ENCODE measurements at places on chromosomes 16 and 17.
A peak's percentile ranks its signal among the peaks of the same experiment; 100 is the strongest.

DNA sequence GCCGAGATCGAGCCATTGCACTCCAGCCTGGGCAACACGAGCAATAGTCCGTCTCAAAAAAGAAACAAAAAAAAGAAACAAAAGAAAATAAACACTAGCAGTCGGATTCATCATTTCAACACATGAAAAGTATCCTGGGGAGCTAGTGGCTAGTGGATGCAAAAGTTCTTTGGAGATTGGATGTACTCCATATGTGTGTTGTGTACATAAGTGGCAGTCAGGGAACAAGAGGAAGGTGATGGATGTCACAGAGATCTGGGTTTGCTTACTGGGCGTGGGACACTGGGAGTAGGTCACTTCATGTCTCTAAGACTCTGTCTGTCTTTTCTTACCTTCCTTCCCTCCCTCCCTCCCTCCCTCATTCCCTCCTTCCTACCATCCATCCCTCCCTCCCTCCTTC lies 35.4 kb downstream of the MRC2 start:
- DNase-seq: no peak

DNA sequence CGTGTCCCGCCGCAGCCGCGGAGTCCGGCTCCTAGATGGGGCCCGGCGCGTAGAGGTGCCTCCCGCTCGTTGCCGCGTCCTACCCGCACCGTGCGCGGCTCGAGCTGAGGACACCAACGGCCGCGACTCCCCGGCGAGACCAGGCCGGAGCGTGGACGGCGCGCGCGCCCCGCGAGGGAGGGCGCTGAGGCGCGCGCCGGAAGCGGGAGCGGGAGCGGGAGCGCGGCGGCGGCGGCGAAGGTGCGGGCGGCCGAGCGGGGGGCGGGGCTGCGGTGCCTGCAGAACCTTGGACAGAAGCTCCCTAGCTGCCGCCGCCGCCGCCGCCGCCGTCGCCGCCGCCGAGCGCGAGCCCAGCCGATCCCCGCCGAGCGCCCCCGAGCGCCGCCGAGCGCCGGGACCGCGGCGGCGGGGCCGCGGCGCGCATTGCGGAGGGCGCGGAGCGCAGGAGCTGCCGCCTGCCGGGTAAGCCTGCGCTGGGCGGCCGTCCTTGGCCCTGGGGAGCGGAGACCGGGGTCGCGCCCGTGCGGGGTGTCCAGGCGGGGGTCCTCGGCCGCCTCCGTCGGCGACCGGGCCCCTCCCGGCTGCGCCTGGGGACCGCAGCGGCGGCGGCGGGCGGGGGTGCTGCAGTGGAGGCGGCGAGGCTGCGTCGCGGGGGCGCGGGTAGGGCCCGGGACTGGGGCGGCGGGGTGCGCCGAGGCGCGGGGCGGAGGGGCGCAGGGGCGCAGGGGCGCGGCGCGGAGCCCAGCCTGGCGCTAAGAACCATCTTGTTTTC lies at the start of gene CDK5R1:
Gene CDK5R1 (plus strand): TSS at position 293 of the 772 bp plus-strand sequence. CDS start 628 bp downstream, outside the sequence.
- peak; percentile 79 for DNase-seq

DNA sequence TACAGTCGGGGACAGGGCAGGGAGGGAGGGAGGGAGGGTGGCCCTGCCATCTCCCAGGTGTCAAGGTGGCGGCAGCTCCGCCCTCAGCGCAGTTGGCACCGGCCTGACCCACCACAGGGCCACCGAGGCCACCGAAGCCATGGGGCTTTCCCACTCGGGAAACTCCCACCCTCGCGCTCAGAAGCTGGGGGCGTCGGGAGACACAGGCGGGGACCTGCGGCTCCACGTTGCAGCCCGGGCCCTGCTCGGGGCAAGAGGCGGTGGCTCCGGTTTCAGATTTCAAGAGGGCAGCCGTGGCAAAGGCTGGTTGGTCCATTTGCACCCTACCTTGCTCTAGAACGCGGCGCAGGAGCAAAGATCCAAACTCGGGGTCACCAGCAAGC lies 544 bp downstream of the CYB561 start:
- DNase-seq: no peak

GRCh38 chr16:4053301-4053845 lies 62.9 kb downstream of the ADCY9 start:
- DNase-seq: peak; percentile 75

DNA sequence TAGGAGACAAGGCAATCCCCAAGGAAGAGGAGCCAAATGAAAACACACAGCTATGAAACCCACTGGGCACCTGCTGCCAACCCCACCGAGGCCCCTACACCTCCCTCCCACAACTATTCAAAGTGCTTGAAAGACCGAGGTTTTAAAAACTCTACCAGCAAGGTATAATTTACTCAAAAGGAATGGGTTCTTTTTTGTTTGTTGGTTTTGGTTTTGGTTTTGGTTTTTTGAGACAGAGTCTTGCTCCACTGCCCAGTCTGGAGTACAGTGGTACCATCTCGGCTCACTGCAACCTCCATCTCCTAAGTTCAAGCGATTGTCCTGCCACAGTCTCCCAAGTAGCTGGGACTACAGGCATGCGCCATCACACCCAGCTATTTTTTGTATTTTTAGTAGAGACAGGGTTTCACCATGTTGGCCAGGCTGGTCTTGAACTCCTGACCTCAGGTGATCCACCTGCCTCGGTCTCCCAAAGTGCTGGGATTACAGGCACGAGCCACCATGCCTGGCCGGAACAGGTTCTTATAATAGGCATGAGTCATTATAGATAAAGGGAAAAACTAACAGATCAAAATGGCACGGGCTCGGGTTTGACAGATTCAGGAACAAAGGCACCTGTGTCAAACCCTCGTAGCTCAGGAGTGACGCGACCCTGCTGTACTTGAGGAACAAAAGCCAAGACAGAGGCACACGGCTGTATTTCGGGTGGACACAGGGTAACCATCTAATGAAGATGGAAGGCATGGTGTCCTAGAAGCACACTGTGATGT lies 40.7 kb downstream of the COTL1 start:
- no peak for DNase-seq

DNA sequence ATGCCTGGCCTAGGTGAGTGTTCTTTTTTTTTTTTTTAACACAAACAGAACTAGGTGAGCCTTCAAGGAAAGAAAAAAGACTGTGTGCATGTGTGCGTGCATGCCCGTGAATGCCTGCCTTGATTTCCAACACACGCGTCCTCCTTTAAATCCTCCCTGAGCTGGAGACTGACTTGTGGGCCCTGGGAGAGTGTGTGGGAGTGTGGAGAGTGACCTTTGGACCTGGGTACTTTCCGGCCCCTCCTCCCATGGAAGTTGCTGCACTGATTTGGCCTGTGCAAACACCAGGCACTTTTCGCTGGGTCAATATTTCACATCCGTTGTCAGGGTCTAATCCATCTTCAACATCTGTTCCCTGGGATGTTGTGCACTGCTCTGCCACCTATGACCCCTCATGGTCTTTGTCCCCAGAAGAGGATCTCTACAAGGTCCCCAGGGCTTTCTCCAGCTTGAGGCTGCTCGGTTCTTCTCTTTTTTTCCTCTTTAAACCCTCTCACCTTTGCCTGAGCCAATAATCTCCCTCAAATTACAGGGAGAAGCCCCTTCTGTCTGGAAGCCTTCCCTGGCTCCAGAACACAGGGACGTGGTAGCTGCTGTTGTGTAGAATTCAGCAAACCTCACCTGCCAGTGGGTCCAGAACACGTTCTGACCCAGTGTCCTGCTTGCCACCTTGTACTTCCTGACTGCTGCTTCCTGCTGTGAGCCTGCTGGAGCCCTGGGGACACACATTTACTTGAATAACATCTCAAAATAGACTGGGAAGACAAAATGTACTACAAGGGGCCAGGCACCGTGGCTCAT lies 20.8 kb upstream of the ATP5MC1 start:
- DNase-seq: peak; percentile 23

DNA sequence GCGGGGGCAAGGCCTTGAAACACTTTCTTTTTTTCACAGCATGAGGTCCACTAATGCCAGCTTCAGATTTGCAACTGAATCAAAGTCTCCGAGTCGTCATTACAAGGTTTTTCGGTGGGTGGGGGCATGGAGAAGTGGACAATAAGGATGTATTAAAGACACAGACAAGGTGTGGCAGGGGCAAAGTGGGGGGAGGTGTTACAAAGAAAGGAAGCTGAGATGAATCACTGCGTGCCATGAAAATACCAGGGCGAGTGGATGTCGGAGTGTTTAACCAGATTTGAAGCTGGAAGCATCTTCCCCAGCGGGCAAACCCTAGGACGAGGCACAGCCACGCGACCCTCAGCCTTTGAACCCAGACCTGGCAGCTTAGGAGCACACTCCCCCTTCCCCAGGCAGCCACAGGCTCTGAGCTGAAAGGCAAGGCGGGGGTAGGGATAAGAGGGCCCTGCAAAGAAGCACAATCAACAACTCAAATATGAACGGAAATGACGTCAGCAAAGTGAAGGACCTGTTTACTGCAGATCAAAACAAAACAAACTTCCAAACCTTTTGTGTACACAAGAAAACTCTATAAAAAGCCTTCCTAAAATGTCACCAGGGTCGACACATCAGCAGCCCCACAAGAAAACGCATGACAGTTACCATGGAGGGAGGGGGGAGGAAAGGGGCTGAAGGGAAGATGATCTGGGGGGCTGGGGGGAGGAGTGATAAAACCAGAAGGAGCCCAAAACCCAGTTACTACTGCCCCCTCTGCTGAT lies 5.6 kb upstream of the ZFHX3 start:
- peak; percentile 52 for DNase-seq

DNA sequence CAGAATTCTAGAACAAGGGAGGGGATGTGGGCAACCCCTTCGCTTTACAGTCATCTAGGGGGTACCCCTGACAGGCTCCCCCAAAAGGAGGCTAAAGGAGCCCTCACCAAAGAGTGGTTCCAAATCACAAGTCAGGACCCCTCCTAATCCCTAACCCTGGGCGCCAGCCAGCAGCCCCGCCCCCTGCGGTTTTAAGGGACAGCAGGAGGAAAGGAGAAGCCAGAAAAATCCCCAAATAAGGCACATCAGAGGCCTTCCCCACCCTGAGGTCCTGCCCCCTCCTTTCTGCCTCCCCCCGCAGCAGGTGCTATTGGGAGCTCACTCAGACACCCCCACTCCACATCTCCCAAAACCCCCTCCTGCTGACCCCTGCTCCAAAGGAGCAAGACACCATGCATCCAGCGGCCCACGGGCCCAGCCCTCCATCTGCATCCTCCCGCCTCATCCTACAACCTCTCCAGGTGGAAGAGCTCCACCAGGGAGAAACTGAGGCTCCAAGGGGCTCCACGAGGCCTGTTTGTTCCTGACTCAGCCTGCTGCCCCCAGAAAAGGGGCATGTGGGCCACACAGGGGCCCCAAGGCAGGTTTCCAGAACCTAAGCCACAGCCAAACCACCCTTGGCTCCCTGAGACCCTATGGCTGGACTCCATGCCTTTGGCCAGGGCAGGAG lies 93.5 kb downstream of the GOSR1 start:
- no peak for DNase-seq

GRCh38 chr16:85051067-85051581 lies 23.5 kb downstream of the KIAA0513 start:
- no peak for DNase-seq

DNA sequence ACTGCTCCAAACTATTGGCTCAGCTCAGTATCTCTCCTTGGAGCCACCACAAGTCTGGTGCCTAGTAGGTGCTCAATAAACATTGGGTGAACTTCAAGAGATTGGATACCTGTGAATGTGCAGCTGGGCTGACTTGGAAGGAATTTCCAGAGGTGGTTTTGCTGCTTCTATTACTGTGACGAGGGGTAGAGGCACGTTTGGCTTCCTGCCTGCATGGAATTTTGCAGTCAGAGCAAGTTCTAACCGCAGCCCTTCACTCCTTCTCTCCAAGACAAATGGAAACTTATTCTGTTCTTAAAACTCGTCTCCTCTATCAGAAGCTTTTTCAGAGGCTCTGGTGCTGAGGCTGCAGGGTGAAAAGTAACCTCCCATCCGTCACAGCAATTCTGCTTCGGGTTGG lies 342.5 kb downstream of the CPPED1 start:
- peak; percentile 60 for DNase-seq

DNA sequence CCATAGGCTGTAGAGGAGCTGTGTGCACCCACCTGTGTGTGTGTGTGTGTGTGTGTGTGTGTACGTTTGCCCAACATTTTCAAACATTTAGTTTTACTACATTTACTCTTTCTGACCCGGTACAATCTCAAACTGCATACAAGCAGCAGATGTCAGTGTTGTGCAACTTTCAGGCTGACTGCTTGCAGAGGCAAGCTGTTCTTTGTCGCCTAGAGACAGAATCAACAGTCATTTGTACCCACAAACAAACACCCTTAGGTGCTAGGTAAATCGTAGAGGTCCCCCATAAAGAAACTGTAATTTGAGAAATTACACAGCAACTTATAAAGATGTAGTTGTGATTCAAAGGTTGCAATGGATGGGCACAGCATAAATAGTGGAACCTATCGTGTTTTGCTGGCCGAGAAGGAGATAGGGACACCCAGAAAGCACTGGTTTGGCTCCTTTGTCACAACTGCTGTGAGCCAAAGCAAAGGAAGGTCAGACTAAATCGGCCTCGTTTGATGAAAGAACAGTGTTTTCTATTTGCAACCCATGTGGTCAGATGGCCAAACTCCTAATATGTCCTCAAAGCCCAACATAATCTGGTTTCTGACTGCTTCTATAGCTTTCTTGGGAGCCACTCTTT lies 478.4 kb downstream of the TOX3 start:
- DNase-seq: peak; percentile 42

DNA sequence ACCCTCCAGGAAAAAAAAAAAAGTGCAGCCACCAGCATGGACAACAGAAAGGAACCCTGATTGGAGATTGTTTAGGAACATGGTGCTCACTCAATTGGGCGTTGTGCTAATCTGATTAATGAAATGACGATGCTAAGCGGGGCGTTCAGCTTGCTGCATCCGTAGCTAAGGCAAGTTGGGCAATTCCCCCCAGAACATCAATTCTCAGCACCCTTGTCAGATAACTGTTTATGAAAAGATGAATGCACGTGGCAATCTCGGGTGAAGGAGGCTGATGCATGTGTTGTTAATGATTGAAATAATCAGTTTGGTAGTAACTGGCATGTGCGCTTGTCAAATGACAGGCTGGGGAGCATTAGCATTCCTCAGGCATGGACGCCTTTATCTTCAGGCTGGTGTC lies 57.0 kb downstream of the HS3ST3A1 start:
- DNase-seq: no peak

GRCh38 chr16:80323187-80323807 lies 217.5 kb upstream of the DYNLRB2 start:
- no peak for DNase-seq

GRCh38 chr16:29114574-29114973 lies 129.7 kb downstream of the LAT start:
- no peak for DNase-seq

- no peak for DNase-seq
Measured at GRCh38 chr16:14193316-14193871, 122.3 kb downstream of the MRTFB start.

GRCh38 chr17:30513346-30513745 lies 36.1 kb downstream of the GOSR1 start:
- no peak for DNase-seq

DNA sequence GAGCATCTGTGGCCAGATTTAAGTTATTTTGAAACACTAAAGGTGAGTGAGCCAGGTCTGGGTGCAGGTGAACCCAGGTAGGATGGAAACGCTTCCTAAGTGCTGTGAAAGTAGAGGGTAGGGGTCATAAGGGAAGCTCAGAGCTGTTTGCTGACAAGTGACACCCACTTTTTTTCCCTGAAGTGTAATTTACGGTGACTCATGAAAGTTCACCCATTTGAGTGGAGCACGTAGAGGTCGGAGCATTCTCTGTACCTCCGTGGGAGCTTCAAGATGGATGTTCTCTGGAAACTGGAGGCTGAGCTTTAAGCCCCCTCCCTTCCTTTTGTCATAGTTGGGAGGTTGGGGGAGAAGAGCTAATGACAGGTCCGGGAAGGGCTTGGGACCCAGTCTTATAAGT lies 44.3 kb downstream of the MPRIP start:
- DNase-seq: peak; percentile 3
